ENCODE measurements at places on chromosomes 5 and 9. TPM values are rescaled to one million over a fixed set of nuclear protein-coding genes. Genes with fewer than 3 reads are reported as not detected.
A peak's percentile ranks its signal among the peaks of the same experiment; 100 is the strongest.

DNA sequence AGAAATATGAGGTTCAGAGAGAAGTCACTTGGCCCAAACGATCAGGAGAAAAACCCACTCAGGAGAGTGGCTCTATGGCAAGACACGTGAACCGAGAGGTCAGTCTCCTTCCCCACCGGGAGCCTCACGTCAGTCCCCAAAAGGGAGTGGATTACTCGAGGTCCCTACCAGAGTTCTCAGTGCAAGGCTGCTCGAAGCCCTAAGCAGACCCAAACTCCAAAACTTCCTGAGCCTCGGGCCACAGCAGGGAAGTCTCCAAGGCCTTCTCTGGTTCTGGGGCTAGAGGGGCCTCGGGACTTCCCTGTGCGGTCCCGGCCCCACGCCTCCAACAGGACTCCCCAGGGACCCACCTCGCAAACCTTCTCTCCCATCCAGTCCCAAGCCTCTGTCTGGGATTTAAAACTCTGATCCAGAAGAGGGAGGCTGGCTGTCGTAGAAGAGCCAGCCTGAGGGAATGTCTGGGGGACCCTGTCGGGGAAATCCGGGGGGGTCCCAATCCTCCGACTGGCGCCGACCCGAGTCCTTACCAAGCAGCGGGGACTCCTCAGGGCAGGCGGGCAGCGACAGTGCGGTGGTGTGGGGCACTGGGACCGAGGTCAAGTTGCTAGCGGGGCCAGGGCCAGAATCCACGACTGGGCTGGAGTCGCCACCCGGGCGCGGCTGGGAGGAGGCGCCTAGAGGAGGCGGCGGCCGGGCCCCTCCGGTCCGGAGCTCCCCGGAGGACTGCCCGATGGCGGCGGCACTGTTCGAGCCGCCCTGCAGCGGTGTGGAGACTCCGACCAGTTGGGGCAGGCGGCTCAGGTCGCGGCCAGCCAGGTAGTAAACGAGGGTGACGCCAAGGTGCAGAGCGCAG, 679 bp downstream of the B4GALT1 start:
- DNase-seq = no peak

GRCh38 chr5:157502143-157502647, 42.2 kb downstream of the NIPAL4 start:
- no peak for DNase-seq

The PCDHGC3 gene
- total RNA-seq = 8.5 TPM

The TLX3 gene
- total RNA-seq = not detected

DNA sequence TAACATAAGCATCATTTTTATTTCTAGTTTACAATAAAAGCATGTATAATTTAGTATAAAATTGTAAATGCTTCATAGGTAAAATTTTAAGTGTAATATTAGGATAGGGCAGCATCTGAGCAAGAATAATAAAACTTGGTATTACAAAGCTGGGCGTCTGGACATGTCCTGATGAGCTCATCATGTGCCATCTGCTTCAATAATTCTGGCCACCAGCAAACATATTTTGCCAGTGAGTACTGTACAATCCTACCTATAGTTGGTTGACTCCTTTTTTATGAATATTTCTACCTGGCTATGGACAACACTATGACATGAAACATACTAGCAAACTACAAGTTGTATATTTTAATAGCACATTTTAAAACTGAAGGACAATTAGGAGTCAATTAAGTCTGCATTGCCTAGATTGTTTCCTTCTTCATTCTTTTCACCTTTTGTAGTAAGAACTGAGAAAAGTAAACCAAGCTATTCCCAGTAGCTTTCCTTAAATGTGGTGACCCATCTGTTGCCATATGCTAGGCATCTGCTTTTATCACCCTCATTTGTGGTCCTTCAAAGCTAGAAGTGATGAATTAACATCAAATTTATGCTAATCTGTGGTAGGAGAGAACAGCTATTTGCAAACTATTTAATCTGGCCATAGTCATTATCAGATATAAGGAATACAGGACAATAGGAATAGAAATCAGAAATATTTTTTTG, 23.4 kb downstream of the LURAP1L start:
- DNase-seq = no peak

- DNase-seq = no peak
These were observed 30.2 kb downstream of the LRRTM2 start for GRCh38 chr5:138844812-138845513.

DNA sequence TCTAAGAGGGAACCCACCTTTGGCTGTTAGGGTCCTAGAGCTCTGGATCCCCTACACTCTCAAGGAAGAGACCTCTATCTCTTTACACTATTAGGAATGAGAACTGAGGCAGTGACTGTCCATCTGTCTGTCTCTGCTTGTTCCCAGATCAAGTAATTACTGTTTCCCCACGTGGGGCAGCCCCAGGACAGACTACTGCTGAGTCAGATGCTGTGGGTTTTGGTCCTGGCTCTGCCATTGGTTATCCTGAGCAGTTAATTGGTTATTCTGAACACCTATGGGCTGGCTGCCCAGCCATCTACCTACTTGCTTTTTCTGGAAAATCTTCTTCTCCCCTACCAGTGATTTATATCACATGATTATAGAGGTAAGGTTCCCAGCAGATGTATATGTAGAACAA, 33.3 kb downstream of the FBXO10 start:
- no peak for DNase-seq

The NMUR2 gene
- total RNA-seq = not detected

The HCN1 gene
- not detected for total RNA-seq

DNA sequence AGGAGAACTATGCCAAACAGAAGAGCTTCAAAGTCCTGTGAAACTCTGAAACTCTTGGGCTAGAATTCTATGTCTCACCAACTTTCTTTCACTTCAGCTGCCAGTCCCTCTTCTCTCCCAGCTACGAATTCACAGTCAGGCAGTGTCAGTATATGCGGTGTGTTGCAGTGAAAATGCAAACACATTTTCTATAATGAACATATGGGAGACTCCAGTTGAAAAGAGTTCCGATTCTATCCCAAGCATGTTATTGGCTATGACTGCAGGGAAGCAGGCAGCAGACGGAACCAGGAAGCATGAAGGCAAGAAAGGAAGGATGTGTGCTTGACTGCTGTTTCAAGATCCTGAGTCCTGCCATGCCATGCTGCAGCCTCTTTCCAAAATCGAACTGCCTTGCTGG, 515.7 kb upstream of the TLE4 start:
- no peak for DNase-seq

The FOXD4L6 gene
- not detected for total RNA-seq

GRCh38 chr5:1752881-1753280, 46.8 kb downstream of the MRPL36 start:
- peak; percentile 36 for DNase-seq

The GRXCR2 gene
- not detected for total RNA-seq

The MZB1 gene
- total RNA-seq = 0.96 TPM

- DNase-seq = no peak
These were observed 96.7 kb upstream of the GRHPR start for GRCh38 chr9:37325778-37326177.

DNA sequence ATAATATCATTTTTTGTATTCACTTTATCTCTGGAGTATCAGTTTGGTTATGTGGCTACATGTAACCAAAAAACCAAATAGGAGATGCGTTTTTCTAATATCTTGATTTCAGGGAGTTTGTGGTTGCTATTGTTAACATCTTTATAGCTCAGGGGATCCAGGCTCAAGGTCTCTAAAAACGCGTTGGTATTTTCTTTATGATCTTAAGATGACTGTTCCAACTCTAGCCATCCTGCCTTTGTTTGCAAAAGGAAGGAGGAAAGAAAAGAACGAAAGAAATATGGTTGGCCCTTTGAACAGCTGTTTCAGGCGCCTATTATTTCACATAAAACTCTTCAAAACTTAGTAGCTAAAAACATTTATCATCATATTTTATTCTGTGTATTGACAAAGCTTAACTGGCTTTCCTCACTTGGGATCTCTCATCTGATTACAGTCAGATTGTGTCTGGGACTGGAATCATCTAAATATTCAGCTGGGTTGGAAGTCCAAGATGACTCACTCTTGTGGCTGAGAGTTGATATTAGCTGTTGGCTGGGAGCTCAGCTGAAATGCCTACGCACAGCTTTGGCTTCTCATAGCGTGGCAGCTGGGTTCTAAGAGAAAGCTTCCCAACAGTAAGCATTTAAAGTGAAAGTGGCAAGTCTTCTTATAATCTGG, 60.1 kb downstream of the FAM174A start:
- DNase-seq = no peak

The TEX48 gene
- not detected for total RNA-seq

All from left lobe of liver (tissue), 2 donors.